NCI-H1417 (cell line): ENCODE measurements at places on chromosomes 7 and 10.
A peak's percentile ranks its signal among the peaks of the same experiment; 100 is the strongest.

DNA sequence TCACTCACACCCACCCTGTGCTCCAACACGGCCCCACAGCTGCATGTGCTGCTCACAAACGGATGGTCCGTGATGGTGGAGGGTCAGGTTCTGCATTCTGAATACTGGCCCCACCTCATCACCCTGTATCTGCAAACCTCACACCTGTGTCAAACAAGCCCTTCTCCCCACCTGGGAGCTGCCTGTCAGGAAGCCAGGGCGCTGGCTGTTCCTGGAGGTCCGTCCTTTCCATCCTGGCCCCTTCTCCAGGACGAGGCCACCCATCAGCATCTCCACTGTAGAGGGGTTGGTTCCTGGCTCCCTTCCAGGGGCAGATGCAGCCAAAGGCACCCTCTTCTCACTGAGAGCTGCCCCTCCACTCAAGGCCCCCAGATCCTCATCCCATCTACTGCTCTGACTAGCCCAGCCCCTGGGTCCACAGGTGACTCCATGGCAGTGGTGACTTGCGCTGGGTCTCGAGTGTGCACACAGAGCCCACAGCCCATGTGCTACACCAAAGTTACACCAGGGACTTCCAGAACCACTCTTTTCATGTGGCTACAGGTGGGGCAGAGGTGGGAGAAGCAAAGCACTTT lies 229.4 kb downstream of the TNS3 start:
- DNase-seq = no peak

- DNase-seq = no peak
Observed at GRCh38 chr10:50850578-50851230, 34.7 kb downstream of the A1CF start.

GRCh38 chr7:157513162-157513621 lies 176.4 kb downstream of the DNAJB6 start:
- no peak for DNase-seq

GRCh38 chr10:133399123-133399601 lies 5.2 kb downstream of the MTG1 start:
- no peak for DNase-seq

GRCh38 chr7:5248201-5248885 lies 34.4 kb upstream of the SLC29A4 start:
- no peak for DNase-seq

DNA sequence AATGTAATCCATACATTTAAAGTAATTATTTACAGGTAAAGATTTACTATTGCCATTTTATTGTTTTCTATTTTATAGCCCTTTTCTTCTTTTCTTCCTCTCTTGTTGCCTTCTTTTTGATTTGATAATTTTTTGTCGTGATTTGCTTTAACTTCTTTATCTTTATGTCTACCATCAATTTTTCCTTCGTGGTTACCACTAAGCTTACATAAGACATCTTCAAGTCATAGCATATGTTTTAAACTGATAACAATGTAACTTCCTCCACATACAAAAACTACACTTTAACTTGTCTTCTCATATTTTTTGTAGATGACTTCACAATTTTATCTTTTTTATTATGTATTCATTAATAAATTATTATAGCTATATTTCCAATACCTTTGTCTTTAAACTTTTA lies 316.6 kb downstream of the PLXDC2 start:
- DNase-seq = no peak

DNA sequence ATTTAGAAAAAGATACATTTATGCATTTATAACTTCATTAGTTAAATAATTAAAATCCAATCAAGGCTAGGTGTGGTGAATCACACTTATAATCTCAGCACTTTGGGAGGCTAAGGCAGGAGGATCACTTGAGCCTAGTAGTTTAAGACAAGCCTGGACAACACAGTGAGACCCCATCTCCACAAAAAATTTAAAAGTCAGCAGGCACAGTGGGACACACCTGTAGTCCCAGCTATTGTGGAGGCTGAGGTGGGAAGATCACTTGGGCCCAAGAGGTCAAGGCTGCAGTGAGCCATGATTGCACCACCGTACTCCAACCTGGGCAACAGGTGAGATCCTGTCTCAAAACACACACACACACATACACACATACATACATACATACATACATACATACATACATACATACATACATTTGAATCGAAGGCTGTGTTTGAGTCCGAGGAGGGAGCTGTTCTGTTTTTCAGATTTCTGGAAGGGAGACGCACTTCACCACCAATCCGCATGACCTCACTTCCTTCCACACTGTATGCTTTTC lies 30.1 kb downstream of the SFMBT2 start:
- no peak for DNase-seq

DNA sequence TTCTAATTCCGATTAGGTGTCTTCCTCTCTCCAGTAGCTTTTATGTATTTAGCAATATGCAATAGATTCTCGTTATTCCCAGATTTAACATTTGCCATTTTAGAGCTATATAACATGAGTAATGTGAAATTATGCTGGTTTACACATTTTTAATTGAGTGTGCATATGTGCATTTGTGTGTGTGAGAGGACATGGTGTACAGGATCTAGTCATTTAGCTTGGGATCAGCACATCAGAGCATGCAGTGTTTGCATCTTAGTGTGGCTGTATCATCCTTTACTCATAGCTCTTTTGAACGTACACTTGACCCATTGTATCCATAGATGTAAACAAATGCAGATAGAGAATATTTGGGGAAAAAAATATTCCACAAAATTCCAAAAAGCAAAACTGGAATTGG lies 65.9 kb downstream of the DENND11 start:
- no peak for DNase-seq

DNA sequence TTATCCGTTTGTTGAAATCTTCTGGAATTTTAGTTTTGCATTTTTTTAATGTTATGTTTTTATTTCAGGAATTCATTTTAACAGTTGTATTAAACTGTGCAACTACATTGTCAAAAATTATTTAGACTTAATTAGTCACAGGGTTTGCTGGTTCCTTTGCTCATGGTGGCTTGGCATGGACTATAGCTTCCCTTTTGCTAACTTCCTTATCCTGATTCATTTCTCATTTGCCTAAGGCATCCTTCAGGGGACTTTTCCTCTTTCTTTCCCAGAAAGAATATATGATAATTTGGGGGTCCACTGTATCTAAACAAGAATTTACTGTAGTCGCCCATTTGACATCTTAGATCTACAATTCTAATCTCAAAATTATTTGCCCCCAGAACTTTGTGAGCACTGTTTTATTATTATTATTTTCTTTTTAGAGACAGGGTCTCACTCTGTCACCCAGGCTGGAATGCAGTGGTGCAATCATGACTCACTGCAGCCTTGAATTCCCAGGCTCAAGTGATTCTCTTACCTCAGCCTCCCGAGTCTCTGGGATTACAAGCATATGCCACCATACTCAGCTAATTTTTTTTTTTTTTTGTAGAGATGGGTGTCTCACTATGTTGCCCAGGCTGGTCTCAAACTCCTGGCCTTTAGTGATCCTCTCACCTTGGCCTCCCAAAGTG lies 13.9 kb downstream of the FIGNL1 start:
- DNase-seq = no peak

- DNase-seq = no peak
Observed at GRCh38 chr10:7787150-7787856, 490 bp downstream of the KIN start.

DNA sequence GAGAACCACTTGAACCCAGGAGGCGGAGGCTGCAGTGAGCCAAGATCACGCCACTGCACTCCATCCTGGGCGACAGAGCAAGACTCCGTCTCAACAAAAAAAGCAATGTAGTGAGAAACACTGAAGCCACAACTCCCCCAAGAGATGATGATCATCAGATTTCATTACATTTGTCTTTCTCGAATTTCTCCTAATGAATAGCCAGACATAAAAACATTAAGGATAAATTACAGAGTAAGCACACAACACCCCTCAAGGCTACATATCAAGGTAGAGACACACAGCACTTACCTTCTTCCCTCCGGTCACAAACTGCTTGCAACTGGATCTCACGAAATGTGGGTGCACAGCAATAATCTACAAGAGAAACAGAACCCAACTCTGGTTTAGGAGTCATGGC lies 91.5 kb downstream of the VPS41 start:
- peak; percentile 18 for DNase-seq

DNA sequence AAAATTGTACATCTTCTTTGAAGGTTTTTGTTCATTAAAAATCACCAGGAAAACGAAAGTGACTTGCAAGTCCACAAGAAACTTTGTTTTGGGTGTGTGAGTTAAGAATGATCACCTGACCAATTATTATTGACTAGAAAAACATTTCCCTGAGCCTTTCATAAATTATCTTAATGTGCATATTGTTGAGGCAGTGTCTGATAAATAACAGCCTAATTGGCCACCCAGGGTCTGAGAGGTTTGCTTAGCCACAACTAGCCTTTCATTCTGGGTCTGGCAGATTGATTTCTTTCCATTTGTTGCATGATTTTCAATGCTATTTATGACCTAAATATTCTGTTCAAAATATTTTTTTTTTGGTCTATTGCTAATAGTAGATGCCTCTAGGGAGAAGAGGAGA lies 152.8 kb downstream of the AUTS2 start:
- DNase-seq = no peak

DNA sequence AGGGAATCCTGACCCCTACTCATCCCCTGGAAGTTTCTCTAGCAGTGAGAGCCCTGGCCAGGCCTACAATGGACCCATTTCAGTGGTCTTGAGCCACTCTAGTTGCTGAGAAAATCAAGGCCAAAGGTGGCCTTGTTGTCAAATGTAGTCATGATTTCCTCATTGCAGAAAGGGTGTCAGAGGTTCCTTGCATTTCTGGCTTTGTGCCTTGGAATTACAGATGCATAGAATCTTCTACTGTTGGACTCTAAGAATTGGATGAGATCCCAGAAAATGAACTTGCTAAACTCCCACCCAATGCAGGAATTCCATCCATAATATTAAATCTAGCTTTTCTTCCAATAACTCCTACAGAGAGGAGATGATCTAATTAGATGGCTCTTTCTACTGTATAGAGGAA lies 12.2 kb downstream of the CPA2 start:
- no peak for DNase-seq

DNA sequence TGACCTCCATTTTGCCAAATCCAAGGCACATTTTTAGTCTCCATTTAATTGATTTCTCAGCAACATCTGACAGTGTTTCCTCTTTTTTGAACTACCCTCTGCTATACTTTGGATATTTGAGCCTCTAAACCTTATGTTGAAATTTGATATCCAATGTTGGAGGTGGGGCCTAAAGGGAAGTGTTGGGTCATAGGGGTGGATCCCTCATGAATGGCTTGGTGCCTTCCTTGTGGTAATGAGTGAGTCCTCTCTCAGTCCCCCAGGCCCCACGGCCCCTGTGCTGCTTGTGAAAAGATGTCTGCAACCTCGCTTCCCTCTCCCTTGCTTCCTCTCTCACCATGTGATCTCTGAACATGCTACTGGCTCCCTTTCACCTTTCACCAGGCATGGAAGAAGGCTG lies 96.8 kb upstream of the DGKB start:
- no peak for DNase-seq

GRCh38 chr7:131619336-131620305 lies 63.2 kb upstream of the PODXL start:
- DNase-seq = no peak

DNA sequence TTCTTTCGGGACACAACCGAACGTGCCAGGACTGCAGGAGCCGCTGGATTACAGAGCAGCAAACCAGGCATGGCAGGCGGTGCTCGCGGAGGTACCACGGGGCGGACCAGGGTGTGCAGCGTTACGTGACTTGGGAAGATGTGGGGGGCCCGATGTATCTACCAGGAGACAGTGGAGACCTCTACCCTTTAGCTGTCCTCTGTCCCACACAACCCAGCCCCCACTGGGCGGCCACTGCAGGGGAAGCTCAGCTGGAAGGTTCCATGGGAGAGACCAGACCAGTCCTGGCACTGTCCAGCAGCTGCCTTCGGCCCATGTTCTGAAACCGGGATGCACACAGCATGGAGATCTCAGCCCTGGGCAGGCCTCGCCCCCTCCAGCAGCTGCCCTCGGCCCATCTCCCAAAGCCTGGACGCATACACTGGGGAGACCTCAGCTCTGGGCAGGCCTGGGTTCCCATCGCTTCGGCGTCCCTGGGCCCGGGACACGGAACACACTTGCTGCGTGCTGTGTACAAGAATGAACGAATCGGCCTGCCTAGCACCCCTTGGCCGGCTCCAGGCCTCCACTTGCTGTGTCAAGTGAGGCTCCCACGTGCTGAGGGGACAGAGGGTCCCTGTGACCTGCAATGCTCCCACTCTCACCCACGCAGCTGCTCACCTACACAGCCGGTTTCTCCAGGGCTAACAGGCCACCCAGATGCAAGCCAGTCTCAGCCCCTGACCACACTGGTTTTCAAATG lies 177.4 kb downstream of the ELFN1 start:
- DNase-seq = no peak

DNA sequence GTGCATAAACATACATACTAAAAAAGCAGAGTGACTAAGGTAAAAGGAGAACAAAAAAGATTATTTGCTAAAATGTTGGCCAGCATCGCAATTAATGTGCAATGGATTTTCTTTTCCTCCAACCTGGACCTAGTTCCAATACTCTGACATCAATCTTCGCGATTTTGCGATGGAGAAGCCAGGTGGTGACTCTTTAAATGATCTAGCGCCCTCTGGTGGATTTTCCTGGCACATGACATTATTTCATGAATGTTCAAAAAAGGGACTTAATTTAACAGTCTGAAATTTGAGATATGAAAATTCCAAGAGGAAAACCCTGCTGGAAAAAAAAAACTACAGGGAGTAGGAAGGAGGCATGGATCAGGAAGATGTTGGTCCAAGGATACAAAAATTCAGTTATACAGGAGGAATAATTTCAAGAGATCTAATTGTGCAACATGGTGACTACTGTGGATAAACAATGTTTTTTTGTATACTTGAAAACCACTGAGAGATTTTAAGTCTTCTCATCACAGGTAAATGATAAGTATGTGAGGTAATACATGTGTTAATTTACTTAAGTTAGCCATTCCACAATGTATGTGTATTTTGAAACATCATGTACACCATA lies 4.3 kb upstream of the KCNMA1 start:
- DNase-seq = peak; percentile 54

DNA sequence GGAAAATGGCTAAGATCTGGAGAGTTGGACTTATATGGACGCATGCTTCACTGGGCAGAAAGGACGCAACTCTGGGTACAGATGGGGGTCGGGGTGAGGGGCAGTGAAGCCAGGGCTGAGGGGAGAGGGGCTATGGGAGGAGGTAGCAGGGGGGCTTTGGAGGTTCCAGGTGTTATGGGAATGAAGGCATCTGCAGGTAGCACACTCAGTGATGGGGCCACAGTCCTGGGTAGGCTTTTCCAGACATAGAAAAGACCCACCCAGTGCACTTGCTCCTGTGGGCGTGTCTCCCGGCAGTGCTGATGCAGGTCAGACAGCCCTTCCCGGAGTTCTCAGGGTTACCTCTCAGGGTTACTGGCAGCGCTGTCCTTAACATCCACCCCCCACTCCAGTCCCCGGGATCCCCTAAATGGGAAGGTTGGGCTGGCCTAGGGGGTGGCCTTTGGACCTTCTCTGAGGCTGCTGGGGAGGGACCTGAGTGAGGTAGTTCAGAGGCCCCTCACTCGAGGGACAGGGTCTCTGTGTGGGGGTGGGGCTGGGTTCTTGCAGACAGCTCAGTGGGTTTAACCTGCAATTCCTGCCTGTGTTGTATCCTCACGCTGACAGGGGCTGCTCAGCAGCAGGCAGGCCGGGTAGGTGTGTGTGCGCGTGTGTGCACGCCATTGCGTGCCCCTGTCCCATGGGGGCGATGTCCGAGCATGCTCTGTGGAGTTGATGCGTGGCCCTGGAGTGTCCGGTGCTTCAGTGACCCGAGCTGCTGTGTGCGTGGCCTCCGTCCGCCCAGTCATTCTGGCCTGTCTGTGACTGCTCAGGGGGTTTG lies 6.2 kb downstream of the ZYX start:
- no peak for DNase-seq

GRCh38 chr10:111990734-111991133 lies 192.8 kb downstream of the GPAM start:
- no peak for DNase-seq

GRCh38 chr7:79774150-79774549 lies 320.7 kb upstream of the MAGI2 start:
- DNase-seq = no peak
